NCI-H524 (cell line): ENCODE measurements at places on chromosomes 2 and 18.

- no peak for DNase-seq
Observed at GRCh38 chr2:98578231-98578630, 30.1 kb downstream of the COA5 start.

DNA sequence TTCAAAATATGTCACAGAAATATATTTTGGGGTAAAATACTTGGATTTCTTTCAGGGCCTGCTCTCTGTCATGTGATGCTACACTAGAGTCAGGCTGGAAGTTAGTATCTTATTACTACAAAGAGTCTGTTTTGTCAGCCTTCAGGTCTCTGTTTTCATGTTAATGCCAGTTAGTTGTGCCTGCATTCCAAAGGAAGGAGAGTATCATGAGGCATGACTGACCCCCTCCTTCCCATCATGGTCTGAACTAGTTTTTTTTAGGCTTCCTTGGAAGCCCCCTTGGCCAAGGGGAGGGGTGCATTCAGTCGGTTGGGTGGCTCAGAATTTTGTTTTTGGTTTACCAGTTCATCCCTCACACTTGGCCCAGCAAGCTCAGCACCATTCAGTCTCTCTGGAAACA is 318.0 kb downstream of the ALK start:
- no peak for DNase-seq

DNA sequence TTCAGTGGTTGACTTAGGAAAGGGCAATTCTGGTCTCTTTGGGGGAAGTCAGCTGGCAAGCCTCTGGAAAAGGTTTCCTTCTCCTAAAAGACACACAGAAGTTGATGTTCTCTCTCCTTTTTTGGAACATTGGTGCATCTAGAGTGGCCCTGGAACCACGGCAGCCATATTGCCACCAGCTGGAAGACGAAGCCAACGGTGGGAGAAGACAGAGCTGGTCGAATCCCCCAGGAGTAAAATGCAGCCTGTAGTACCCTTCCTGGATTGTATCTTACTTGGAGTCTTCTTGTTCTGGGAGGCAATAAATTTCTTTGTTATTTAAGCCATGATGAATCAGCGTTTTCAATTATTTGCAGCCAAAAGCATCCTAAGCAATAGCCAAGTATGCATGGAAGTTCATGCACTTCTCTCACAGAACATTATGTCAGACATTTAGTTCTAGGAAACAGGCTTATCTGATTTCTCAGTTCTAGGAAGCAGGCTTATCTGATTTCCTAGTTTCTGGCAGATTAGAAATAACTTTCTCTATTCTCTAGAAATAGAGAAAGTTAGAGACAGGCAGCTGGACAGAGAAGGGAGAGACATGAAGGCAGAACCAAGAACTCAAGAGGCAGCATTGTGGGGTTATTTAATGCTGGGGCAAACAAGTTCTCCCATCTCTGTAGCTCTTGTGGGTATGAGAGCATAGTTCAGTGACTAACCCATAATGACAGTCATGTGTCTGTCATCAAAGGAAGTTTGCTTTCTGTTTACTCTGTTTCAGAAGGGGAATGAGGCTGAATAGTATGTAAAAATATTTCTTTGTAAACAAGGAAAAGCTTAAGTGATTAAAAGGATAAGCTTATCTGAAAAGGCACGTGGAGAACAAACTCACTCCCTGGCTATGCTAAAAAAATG is 40.5 kb upstream of the NABP1 start:
- DNase-seq = no peak

DNA sequence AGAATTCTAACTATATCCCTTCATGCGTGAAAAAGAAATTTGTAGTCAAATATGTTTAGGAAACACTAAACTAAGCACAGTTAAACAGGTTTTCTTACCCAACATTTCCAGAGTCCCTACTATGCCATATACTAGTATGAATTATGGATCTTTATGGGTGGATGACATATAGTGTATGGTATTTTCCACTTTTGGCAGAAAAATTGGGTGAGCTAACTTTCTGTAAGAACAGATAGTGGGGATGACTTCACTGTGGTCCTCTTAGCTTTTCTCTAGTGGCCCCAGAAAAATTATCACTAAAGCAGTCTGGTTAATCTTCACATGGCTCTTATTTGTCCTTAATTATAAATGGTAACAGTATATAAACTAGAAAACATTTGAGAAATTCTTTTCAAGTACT is 240.0 kb upstream of the GULP1 start:
- no peak for DNase-seq

GRCh38 chr2:176080540-176081375 is 3.0 kb downstream of the EVX2 start:
- DNase-seq = no peak

DNA sequence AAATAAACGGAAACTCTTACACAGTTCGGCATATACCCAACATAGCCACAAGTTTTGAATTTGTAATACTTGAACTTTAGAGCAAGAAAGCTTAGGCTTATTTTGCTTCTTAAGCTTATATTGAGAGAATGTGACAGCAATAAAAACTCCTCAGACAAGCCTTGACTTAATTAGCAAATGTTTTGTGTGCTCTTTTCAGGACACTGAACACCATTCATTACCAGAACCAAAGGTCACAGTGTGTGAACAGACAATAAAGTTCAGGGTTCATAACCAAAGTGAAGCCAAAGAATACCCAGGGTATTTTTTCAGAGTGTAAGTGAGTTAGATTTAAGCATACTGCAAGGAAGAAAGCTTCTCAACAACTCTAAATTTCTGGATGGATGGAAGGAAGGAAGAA is 605.8 kb downstream of the METTL4 start:
- no peak for DNase-seq
